ENCODE measurements at places on chromosomes 11 and 22.

DNA sequence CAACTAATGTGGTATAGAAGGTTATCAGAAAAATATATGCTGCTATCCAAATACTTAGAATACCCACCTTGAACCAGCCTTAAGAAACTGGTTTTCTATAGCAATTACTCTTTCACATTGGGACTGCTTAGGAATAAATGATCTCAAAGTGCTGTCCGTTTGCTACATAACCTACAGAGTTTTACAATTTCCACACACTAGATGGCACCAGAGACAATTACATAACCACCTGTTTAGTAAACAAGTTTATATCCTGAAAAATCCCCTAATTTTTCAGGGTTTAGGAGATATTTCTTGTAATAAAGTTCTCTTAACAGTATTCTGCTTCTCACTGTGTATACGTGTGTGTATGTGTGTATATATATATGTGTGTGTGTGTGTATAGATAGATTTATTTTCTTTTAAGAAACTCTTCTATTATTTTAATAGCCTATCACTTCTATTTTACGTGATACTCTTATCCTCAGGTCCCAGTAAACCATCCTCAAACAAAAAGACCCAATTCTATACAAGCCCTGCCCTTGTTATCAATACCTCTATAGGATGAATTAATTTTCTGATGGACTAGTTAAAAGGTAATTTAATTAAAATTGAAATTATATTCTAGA is 6.7 kb upstream of the OR5I1 start:
- no peak for DNase-seq

- no peak for DNase-seq
Observed at GRCh38 chr11:64100782-64101353, 65.0 kb downstream of the MACROD1 start.

- DNase-seq: no peak
Observed at GRCh38 chr11:15610881-15611280, 496.2 kb downstream of the INSC start.

GRCh38 chr11:124837491-124837856 is 27.8 kb upstream of the ROBO3 start:
- peak; percentile 59 for DNase-seq

- no peak for DNase-seq
Observed at GRCh38 chr11:48172818-48173609, 43.6 kb upstream of the OR4B1 start.
